ENCODE measurements at places on chromosomes 1 and 21.

- DNase-seq, result no peak
These were observed 67.6 kb upstream of the NEK2 start for GRCh38 chr1:211742889-211743529.

- DNase-seq, result no peak
These were observed 28.2 kb upstream of the KCNJ6 start for GRCh38 chr21:37944496-37944895.

DNA sequence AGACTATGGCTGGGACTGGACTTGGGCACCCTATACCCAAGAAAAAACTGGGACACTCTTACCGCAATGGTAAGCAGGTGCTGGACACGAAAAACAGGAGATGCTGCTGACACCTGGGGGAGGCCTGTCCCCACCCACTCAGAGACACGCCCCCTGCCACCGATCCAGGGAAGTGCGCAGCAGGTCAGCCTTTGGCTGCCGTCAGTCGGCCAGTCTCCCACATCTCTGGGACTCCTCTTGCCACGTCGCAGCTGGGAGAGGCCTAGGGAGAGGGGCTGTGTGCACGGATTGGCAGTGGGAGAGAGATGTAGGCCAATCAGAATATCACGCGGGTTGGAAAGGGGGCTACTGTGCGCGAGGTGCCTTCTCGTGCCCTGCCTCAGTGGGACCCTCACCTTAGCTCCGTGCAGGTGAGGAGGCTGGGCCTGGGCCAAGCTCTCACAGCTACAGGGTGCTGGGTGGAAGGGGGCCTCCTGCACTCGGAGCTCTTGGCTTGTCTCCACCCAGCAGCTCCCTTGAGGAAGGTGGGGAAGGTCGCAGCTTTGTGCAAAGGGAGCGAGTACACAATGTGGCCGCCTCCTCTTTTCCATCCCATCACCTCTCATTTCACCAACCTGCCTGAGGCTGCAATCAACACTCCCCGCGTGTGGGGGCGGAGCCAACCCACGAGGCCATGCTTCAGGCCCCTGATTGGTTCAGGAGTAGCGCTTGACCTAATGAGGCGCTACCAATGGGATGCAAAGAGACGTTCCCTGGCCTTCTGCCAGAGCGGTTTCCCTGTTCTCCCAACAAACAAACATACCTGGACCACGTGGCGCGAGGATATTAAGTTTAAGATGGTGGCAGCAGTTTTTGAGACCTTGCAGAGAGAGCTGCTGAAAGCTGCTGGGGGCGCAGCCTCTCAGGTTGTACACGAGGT is 25.7 kb upstream of the LDLRAP1 start:
- DNase-seq, result no peak

- DNase-seq, result no peak
These were observed 65.2 kb upstream of the TARBP1 start for GRCh38 chr1:234544087-234544579.

- DNase-seq, result no peak
These were observed 23.0 kb downstream of the KIAA2013 start for GRCh38 chr1:11903210-11903609.

- DNase-seq, result no peak
These were observed 193.2 kb upstream of the FOXD3 start for GRCh38 chr1:63129184-63129583.

GRCh38 chr21:14550135-14550534 is 4.0 kb upstream of the SAMSN1 start:
- DNase-seq, result no peak

GRCh38 chr21:45871616-45872236 is 109.8 kb upstream of the COL6A1 start:
- DNase-seq, result no peak

DNA sequence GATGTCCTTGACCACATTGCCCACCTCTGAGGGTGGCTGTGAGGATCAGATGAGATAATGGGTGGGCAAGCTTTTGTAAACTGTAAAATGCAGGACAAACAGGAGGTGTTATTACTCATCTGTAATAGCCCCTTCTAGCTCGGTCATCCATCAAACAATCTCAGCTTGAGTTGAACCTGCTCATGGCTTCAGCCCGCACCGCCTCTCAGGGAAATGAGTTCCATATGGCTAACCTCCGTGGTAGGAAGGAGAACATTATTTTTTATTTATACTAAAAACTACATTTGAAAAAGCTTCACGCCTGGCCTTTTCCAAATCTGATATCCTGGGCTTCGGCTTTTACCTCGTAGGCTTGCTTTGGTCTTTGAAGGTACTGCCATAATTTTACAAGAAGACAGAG is 116.2 kb upstream of the USP24 start:
- DNase-seq, result no peak

GRCh38 chr21:42525676-42526378 is 12.2 kb downstream of the SLC37A1 start:
- DNase-seq, result no peak

DNA sequence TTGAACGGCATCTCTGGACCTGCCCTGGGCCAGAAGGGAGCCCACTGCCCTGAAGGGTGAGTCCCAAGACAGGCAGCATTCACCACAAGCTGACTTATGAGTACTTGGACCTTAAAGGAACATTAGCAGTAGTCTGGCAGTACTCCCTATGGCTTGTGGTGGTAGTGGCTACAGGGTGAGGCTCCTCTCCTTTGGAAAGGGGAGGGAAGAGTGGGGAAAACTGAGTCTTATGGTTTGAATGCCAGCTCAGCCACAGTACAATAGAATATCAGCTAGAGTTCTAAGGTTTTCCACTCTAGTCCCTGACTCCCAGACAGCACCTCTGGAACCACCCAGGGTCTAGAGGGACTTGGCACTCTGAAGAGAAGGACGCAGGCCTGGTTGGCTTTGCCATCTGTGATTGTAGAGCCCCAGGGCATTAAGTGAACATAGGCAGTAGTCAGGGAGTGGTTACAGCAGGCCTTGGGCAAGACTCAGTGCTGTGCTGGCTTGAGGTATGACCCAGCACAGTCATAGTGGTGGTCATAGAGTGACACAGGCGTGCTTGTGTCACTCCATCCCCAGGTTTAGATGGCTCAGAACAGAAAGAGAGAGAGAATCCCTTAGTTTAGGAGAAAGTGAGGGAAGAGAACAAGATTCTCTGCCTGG is 31.0 kb downstream of the CD53 start:
- no peak for DNase-seq

GRCh38 chr1:88321706-88322105 is 362.4 kb upstream of the PKN2 start:
- no peak for DNase-seq

- no peak for DNase-seq
These were observed 767 bp upstream of the EGLN1 start for GRCh38 chr1:231422798-231423309.

DNA sequence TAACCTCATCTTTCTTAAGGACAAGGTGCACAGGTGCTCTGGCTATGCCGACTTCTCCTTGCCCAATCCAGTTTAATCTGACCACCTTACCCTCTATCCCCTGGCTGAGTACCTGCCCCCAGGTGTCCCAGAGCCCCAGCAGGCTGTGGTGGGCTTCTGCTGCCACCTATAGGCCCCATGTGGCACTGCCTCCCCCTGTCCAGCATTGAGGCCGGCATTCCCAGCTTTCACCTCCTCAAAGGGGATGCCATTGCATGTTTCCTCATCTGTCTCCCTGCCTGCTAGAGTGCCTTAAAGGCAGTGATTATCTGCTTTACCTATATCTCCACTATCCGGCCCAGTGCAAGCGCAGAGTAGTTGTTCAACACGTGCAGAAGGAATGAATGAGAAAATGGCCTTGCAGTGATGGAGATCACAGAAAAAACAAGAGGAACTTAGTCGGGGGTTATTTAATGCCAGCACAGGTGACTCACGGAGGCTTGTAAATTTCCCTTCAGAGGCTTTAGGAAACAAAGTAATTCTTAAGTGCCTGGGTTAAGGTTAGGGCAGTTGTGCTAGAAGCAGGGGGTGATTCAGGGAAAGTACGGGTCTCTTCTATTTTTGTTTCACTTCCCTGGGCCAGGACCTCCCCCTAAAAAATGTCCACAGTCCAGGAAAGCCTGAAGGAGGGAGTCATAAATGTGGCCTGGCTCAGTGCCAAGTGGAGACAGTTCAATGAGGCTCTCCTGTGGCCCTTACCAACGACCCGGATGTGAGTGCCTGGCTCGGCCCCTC is 131.8 kb upstream of the NGF start:
- peak; percentile 54 for DNase-seq

GRCh38 chr1:247246325-247247115 is 9.4 kb upstream of the VN1R5 start:
- no peak for DNase-seq

DNA sequence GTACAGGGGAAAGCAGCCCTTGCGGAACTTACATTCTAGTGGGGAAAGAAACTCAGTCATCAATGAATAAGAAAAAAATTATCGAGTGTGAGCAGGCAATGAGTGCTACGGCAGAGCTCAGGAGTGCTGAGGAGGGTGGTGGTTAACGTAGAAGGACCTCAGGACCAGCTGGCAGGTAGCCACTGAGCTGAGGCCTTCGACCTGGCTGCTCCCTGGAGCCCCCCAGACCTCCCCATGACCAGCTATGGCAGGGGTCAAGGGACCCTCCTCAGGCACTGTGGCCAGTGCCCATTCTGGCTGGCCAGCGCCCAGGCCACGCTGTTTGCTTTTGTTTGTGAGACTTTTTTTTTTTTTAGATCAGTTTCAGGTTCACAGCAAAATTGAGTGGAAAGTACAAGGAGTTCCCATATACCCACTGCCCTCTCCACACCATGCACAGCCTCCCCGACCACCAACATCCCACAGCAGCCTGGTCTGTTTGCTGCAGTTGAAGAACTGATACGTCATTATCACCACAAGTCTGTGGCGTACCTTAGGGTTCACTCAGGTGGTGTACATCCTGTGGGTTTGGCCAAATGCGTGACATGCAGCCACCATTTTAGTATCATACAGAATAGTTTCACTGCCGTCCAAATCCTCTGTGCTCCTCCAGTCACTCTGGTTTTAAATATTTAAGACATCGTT is 11.8 kb upstream of the TTC22 start:
- no peak for DNase-seq

GRCh38 chr1:47390843-47391242 is 25.2 kb upstream of the FOXE3 start:
- no peak for DNase-seq

DNA sequence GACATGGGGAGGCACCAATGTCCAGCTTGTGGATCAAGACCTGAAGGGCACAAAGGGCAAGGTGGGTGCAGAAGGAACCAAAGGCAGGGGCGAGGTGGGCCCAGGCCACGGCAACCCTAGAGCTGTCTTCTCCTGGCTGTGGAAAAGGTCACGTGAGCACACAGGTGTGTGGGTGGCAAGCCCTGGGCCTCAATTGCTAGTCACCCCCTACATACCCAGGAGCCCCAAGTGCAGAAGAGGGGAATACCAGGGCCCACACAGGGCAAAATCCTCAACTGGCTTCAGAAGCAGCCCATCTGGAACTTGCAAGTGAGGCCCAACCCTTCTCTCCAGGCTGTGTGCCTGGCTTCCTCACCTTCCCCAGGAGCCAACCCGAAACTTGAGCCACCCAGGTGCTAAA is 25.6 kb downstream of the ZBTB17 start:
- DNase-seq, result no peak

DNA sequence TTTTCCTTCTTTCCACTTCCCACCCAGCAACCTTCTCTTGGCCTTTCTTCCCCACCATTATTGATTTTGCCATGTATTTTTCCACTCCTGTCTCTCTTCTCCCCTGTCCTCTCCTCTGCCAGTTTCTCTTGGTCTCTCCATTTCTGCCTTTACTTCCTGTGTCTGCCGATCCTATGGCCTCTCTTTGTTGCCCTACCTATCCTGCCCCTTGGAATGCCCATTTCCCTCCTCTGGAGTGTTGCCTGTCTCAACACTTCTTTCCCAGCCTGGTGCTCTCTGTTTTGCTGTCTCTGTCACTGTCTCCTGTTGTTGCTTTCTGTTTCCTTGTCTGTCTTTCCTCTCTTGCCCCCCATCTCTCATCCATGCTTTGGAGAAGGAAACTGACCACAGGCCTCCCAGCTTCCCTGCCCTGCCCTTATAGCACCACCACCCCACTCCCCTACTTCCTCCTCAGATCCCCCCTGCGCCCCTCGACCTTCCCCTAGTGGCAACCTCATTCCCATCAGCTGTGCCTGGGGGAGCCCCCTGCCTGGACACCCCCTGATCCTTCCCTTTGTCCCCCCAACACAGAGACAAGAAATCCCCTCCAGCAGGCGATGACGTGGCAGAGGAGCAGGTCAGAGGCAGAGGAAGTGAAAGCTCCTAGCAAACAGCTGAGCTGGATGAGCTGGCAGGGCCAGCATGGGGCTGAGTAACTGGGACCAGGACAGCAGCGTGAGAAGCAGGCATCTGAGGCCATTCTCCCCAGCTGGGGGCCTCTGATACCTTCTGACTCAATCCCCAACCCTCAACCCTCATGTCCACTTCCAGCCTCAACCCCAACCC is 6.6 kb upstream of the ETV3L start:
- DNase-seq, result no peak

DNA sequence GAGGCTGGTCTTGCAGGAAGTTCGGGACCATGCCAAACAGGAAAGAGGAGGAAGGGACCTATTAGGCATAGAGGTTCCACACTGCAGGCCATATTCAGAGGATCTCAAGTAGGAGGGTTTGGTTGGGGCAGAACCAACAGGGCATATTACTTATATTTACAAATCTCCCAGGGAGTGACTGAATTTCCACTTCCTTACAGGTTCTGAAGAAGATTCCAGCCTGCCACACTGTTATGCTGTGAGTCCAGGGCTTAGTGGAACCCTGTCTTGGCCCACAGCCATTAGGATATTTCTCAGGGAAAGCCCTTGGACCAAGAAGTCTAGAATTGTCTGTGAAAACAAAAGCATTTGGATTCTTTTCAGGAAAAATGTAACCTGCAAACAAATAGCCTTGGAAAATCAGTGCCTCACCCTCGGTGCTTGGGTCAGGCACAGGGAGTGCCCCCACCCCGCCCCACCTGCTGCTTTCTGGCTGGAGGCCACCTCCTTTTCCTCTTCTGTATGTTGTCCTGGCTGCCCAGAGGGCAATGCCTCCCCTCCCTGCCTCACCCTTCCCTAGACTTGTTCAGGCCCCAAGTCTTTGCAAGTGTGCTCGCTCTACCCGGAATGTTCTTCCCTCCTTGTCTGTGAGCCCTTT is 41.0 kb upstream of the JUN start:
- DNase-seq, result no peak

- no peak for DNase-seq
These were observed 71.8 kb upstream of the SAMSN1 start for GRCh38 chr21:14617871-14618270.

- DNase-seq, result no peak
These were observed at the start of gene CBR3 for GRCh38 chr21:36134803-36135390. Gene CBR3 (plus strand): TSS chr21:36135079. CDS start chr21:36135193, 114 bp downstream.

DNA sequence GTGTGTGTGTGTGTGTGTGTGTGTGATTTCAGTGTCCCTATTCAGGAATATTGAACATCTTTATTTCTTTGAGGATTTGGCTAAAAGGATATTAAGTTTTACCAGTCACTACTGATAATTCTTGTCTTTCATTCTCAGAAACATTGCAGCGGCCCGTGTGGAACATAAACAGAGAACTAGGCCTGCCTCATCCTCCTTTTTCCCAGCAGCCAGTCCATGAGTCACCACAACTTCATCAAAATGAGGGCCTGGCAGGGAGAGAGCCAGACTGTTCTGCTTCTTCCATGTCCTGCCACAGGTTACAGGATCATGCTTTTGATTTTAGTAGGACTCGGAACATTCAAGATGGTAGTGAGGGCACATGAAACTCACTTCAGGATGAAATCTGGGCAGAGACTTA is 50.7 kb downstream of the LRIG2 start:
- DNase-seq, result no peak

GRCh38 chr1:16628361-16629111 is 15.2 kb upstream of the NBPF1 start:
- DNase-seq, result no peak

- no peak for DNase-seq
These were observed 34.4 kb downstream of the NID1 start for GRCh38 chr1:236030534-236030933.

- no peak for DNase-seq
These were observed 67.1 kb downstream of the ADARB1 start for GRCh38 chr21:45141507-45141906.

Data from NT2/D1 (cell line).